ENCODE measurements at places on chromosomes 4 and X. TPM values are rescaled to one million over a fixed set of nuclear protein-coding genes. Genes with fewer than 3 reads are reported as not detected.

DNA sequence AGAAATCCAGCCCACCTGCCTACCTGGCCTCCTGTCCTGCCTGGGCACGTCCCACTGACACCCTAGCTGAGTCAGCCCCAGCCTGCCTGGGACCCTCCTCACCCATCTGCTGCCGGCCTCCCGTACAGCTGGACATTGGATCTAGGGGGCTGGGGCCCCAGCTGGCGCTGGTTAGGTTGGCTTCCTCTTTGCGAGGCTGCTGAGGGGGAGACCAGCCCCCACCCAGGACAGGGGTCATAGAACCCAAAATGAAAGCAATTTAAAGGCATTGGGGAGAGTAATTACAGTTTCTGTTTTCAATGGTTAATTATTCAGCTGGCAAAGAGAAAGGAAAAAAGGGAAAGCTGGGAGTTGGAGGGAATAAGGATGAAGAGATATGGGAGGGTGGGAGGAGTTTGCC lies 15.8 kb downstream of the EFNB1 start:
- DNase-seq = no peak

Gene CRLF2
- total RNA-seq = not detected

DNA sequence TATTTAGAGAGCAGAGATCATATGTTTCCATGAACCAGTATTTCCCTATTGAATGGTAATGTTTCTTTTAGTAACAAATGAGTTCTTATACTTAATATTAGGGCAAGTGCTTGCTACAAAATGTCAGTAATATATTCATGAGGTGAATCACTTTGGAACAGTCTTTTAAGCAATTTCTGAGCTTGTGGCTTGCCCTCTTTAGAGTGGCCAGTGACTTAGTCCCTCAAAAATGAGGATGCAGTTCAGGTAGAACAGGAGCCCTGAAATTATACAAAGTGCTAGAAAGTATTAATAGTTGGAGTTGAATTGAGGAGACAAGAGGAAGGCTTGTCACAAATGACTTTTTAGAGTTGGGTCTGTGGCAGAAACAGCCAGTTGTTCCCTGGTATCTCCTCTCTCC lies 53.4 kb upstream of the PITX2 start:
- DNase-seq = no peak

Gene GUCY1A1
- 41.2 TPM for total RNA-seq

Gene SOX3
- total RNA-seq = not detected

DNA sequence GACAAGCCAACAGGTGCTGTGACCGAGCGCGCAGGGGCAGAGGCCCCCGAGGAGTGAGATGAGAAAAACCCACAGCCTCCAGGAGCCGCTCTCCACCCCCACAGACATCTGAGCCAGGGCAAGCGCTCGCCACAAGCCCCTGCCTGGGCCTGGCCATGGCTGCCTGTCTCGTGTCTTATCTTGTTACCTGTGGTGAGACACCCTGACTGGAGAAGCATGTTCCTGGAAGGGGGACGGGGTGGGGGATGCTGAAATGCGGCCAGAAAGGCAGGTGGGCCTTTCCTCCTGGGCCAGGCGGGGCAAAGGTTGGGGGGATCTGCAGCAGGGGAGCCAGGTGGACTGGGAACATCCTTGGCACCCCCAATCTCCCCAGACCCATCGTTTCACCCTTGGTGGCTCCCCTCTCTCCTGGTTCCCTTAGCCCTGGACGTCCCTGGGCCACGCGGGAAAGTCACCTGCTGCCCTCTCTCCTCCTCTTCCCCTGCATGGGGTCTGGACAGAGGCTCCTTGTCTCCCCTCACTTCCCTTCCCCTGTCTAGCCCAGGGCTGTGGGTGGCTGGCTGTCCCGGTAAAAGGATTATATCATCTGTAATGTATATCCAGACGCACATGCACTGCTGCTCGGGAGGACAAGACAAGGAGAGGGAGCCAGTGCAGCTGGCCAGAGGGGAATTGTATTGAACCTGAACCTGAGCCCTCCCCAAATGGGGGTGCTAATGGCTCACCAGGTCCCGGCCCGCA lies 8.4 kb upstream of the DUSP9 start:
- DNase-seq = peak; percentile 8

Measured in hepatocyte (in vitro differentiated cells).